Nasal cavity respiratory epithelium epithelial cell of viscerocranial mucosa (primary cell): ENCODE measurements at places on chromosomes 12 and 14. TPM values are rescaled to one million over a fixed set of nuclear protein-coding genes. Genes with fewer than 3 reads are reported as not detected.

Gene SIX1
- 6.2 and 11.2 TPM in 2 replicates for total RNA-seq

Gene IL22
- not detected in 2 replicates for total RNA-seq

Gene BRMS1L
- 4.4 and 7.9 TPM in 2 replicates for total RNA-seq

Gene RIPK3
- 1.4 and 4.6 TPM in 2 replicates for total RNA-seq

Gene IL25
- not detected in 2 replicates for total RNA-seq

Gene EPYC
- not detected in 2 replicates for total RNA-seq

Gene WIF1
- total RNA-seq: not detected in 2 replicates

Gene STAC3
- 0.34 and 0.36 TPM in 2 replicates for total RNA-seq

Gene PLEKHA5
- total RNA-seq: 18.8 and 51.5 TPM in 2 replicates

Gene CARMIL3
- total RNA-seq: 0.34 and 0.50 TPM in 2 replicates

Gene SELPLG
- under 0.01 and 0.50 TPM in 2 replicates for total RNA-seq

Gene ZDHHC22
- total RNA-seq: not detected in 2 replicates

Gene DTD2
- total RNA-seq: 45.5 and 54.0 TPM in 2 replicates

Gene ARL1
- total RNA-seq: 48.2 and 94.0 TPM in 2 replicates

Gene LRRC10
- not detected in 2 replicates for total RNA-seq

Gene RHOJ
- 0.07 TPM in 1 of 2 replicates, not detected in the other for total RNA-seq

Gene NTN4
- 73.8 and 160 TPM in 2 replicates for total RNA-seq

Gene KRT79
- under 0.01 and 0.07 TPM in 2 replicates for total RNA-seq

Gene SERPINA12
- not detected in 2 replicates for total RNA-seq

Gene TMCC3
- 11.4 and 13.7 TPM in 2 replicates for total RNA-seq

Gene TEX52
- total RNA-seq: not detected in 2 replicates

Gene PCK2
- total RNA-seq: 137 and 156 TPM in 2 replicates

Gene KRT77
- total RNA-seq: not detected in 2 replicates

Gene GPR162
- total RNA-seq: under 0.01 TPM in 1 of 2 replicates, not detected in the other

Gene AJUBA
- 155 and 317 TPM in 2 replicates for total RNA-seq

Gene SLC17A8
- not detected in 2 replicates for total RNA-seq

Gene CD69
- not detected in 2 replicates for total RNA-seq

Gene WSCD2
- not detected in 2 replicates for total RNA-seq

Gene NPAS3
- 1.6 TPM in 1 of 2 replicates, not detected in the other for total RNA-seq

Gene ITGB7
- total RNA-seq: 2.6 and 3.1 TPM in 2 replicates

Gene VRTN
- total RNA-seq: not detected in 2 replicates

Gene RNASE2
- total RNA-seq: not detected in 2 replicates

Gene TAS2R43
- 0.34 TPM in 1 of 2 replicates, not detected in the other for total RNA-seq

Gene TDRD9
- total RNA-seq: under 0.01 and 0.14 TPM in 2 replicates

Gene VASH1
- 0.85 TPM in 1 of 2 replicates, not detected in the other for total RNA-seq

Gene MYF5
- total RNA-seq: not detected in 2 replicates

Gene TC2N
- total RNA-seq: 43.4 and 45.8 TPM in 2 replicates

Gene LLPH
- total RNA-seq: 5.5 and 13.4 TPM in 2 replicates

Gene RTN1
- under 0.01 TPM in 1 of 2 replicates, not detected in the other for total RNA-seq
